Activated CD8-positive, alpha-beta memory T cell treated with anti-CD3 and anti-CD28 coated beads for 1 hour (primary cell): ENCODE measurements at places on chromosomes 3 and 15.

- no peak for DNase-seq
Observed at GRCh38 chr15:65050270-65050669, 5.1 kb downstream of the SLC51B start.

GRCh38 chr3:61483997-61484396 is 77.4 kb upstream of the PTPRG start:
- no peak for DNase-seq

DNA sequence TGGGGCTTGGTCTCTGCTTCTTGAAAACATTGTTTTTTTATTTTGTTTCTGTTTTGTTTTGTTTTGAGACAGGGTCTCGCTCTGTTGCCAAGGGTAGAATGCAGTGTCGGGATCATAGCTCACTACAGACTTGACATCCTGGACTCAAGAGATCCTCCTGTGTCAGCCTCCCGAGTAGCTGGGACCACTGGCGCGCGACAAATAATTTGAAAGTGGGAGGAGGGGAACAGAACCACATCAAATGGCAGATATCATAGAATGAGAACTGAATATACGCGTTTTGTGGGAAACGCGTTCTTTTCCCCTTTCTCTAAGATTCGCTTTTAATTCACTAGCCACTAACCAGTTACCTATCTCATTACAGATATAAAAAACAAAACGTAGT is 641 bp upstream of the VPS13C start:
- no peak for DNase-seq

DNA sequence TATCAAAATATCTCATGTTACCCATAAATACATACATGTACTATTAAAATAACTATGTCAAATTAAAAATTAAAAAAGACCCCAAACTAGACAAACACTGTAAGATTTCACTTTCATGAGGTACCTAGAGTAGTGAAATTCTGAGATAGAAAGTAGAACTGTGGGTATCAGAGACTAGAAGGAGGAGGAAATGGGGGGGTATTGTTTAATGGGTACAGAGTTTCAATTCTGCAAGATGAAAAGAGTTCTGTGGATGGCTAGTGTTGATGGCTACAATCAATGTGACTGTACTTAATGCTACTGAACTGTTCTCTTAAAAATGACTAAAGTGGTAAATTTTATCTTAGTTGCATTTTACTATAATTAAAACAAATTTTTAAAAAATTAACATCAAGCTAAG is 36.6 kb downstream of the RFX7 start:
- no peak for DNase-seq

GRCh38 chr3:53191836-53192480 is 30.9 kb downstream of the PRKCD start:
- DNase-seq, result no peak

DNA sequence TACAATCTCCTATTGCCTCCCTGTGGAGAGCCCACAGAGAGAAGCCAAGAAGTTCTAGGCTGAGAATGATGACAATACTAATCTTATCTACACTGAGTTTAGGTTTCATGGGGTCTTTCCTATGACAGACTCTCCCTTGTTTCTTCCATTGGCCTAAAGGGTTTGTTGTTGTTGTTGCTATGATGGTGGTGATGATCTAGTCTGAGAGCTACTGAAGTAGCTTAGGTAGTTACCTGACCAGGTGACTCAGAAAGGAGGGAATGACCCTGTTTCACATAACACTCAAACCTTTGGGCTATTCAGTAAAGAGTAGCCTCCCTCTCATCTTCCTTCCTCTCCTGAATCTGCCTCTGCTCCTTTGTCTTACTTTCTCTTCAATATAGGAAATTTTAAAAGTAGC is 170.2 kb downstream of the GMNC start:
- DNase-seq, result no peak

DNA sequence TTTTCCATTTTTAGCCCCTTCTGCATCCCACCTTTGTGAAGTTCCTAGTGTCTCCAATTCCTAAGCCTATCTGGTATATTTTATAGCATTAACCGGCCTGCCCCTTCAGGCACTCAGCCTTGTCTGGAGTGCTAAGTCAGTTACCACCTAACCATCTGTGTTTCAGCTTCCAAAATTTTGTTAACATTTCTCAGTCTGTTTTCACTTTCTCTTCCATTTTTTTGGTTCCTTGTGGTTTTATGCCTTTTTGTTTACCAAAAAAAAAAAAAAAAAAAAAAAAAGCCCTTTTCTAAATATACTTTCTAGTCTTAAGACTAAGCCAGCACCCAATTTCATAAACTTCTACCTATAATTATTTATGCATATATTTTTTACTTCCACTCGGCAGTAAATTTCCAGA is 92.4 kb downstream of the CSNK1G1 start:
- no peak for DNase-seq

DNA sequence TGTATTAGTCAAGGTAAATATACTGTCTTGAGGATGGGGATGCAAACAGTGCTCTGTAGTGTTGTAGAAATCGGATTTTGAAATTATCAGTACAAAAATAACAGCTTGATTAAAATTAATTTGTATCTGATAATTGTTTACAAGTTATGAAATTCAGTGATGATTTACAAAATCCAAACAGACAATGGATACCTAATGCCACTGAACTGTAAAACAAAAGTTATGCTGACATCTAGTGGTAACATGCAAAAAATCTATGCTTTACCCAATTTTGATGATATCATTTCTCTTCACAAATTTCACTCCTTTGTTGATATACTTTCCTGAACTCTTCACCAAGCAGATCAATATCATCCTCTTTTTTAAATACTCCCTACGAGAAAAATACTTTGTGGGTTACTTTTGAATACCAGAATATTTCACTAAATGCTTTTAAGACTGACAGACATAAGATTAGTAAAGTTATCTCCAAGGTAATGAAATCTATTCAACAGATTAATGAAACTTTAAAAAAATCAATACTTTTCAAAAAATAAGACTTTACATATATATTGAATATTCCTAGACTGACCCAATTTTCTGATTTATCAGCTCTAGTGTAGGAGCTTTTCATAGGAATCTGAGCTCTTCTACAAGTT is 36.0 kb downstream of the MNS1 start:
- DNase-seq, result no peak

DNA sequence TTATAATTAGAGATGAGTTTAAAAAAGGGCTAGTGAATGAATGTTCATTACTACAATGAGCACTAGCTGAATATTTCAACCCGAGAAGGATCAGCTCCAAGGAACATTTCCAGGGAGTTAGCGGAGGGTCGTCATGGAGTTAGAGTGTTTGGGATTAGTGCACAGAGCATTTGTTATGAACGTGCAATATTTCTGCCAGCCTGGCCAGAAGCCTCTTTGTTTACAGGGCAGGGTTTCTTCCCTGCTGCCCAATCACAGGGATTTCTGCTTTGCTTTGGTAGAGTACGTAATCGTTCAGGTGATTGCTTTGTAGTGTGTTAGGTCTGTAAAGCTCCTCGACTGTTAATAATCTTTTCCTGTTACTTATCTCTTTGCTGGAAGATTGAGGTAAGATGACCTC is 5.9 kb downstream of the CGNL1 start:
- DNase-seq, result no peak

DNA sequence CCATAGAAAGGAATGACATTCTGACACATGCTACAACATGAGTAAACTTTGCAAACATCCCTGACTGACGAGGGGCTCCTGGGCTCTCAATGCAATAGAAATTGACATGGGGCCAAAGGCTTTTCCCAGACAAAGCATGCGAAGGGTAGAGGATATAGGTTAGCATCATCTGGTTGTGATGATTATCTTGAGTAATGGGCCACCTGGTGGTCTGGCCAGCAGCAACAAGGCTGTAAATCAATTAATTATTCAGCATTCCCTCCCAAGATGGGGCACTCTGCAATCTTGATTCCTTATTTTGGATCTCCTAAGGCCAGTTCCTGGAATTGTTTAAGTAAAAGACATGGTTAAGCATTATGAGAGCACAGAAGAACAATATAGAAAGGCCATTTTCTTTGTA is 99.2 kb downstream of the AGBL1 start:
- no peak for DNase-seq

DNA sequence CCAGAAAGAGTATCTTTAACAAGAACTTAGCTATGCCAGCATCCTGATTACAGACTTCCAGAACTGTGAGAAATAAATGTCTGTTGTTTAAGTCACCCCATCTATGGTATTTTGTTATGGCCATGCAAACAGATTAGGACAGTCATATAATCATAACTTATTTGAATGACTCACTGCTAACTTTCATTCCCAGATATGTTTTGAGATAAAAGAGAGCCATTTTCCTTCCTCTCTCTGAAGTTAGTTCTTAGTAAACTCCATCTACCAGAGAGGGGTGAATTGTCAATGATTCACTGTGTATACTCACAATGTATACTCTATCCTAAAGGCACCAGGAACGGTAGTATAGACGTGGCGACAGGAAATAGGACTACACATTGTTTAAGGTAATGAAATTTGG is 179.4 kb upstream of the DPH6 start:
- DNase-seq, result no peak

DNA sequence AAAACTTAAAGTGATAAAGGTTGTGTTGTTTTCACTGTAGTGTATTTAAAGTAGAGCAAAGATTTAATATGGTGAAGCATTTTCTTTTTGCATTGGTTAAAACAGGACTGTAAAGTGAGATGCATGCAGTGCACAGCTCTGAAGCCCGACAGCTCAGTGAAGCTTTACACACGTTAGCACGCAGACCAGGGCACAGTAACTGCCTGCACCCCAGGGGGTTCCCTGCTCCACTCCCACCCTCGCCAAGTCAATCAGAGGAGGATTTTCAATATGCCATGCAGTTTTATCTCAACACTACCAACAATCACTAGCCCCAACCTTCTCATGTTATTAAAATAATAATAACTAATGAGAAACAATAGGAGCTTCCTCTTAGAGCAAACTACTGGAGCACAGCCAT is 28.1 kb upstream of the BCL2L10 start:
- DNase-seq, result no peak

- DNase-seq, result no peak
Observed at GRCh38 chr3:140199743-140200142, 264.8 kb downstream of the CLSTN2 start.

- no peak for DNase-seq
Observed at GRCh38 chr3:67883766-67884165, 229.4 kb upstream of the SUCLG2 start.

- DNase-seq, result no peak
Observed at GRCh38 chr3:115113367-115113766, 33.7 kb downstream of the ZBTB20 start.

DNA sequence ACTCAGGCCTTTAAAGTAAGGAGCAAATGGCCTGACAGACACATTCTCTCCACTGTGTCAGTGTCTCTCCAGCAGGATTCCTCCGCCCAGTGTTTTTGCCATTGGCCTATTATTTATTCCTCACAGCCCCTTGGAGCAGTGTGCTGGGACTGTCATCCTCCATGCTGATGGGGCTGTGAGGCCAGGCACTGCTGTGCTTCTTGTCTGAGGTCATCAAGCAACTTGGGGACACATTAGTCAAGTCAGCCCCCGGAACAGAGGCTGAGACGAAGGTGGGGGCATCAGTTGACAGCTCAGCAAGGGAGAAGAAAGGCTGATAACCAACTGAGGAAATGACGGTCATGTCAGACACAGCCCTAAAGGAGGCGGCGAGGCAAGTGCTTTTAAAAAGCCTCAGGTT is 67.4 kb downstream of the XXYLT1 start:
- DNase-seq, result no peak

DNA sequence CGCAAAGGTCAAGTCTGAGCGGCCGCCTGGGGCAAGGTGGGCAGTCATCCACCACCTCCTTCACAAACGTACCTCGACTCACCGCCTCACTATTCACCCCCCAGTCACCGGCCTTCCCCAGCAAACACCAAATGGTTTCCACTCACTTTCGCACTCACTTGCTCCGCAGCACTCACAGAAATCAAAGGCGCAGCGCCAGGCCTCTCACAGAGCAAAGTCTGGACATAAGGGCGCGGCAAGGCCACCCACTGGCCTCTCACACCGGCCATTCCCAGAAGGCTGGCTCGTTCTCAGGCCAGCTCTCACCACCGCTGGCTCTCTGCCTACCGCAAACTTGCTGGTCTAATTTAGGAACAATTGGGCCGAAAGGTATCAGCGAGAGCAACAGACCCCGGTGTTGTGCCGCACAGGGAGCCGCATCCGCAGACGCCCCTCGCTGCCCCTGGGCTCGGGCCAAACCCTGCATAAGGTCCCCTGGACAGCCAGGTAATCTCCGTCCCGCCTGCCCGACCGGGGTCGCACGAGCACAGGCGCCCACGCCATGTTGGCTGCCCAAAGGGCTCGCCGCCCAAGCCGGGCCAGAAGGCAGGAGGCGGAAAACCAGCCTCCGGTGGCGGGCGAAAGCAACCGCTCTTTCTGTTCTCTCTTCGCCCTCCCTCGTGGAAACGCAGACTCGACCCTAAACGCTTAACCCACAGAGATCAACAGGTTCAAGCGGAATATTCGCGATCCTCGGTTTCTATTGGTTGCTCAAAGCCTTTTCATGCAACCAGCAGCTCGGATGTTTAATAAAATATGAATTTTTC is 2.9 kb downstream of the SHOX2 start:
- DNase-seq, result no peak

DNA sequence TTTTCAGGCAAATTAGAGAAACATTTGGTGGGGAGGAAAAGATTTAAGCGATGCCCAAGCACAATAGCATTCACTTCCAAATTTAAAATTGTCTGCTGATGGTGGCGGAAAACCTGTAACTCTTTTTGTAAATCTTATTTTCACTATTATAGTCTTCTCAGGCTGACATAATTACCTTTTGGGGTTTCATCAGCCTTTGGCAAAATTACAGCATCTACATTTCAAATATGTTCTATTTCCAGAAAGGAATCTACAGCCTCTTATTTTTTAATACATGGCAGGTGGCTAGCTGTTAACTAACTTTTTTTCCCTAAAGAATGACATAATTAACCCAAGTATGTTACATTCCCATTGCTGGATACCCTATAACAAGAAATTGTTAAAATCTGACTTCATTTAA is 391.5 kb upstream of the CCDC54 start:
- DNase-seq, result no peak

DNA sequence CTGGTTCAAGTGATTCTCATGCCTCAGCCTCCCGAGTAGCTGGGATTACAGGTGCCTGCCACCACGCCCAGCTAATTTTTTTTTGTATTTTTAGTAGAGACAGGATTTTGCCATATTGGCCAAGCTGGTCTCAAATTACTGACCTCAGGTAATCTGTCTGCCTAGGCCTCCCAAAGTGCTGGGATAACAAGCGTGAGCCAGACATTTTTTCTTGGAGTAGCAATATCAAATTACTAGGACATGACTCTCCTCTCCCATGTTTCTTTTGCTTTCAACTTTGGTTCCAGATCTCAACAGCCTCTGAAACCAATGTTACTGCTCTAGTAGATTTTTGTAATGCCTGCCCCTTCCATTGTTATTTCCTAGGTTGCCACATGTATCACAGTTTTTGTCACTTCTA is 462.0 kb downstream of the GBE1 start:
- DNase-seq, result no peak

- DNase-seq, result no peak
Observed at GRCh38 chr3:168322941-168323340, 227.2 kb upstream of the GOLIM4 start.

DNA sequence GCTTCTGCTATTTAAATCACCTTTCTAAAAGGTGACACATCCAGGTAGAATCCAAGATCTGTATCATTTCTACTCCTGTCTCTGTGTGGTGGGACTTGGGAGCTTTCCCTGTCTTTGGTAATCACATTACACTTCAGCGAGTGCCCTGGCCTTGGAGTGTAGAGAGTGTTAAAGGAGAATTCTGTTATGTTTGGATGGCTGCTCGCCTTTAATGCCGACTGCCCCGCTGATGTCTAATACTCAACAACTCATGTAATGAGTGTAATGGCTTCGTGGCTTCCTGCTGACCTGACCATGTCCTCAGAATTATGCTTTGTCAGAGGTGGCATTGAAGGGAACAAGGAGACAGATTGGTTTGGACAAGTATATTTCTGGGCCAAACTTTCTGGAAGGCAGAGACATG is 66.3 kb upstream of the LRTM1 start:
- DNase-seq, result no peak

GRCh38 chr3:5205165-5205941 is 17.8 kb downstream of the EDEM1 start:
- no peak for DNase-seq
